ENCODE measurements at places on chromosomes 2 and 18. TPM values are rescaled to one million over a fixed set of nuclear protein-coding genes. Genes with fewer than 3 reads are reported as not detected.

DNA sequence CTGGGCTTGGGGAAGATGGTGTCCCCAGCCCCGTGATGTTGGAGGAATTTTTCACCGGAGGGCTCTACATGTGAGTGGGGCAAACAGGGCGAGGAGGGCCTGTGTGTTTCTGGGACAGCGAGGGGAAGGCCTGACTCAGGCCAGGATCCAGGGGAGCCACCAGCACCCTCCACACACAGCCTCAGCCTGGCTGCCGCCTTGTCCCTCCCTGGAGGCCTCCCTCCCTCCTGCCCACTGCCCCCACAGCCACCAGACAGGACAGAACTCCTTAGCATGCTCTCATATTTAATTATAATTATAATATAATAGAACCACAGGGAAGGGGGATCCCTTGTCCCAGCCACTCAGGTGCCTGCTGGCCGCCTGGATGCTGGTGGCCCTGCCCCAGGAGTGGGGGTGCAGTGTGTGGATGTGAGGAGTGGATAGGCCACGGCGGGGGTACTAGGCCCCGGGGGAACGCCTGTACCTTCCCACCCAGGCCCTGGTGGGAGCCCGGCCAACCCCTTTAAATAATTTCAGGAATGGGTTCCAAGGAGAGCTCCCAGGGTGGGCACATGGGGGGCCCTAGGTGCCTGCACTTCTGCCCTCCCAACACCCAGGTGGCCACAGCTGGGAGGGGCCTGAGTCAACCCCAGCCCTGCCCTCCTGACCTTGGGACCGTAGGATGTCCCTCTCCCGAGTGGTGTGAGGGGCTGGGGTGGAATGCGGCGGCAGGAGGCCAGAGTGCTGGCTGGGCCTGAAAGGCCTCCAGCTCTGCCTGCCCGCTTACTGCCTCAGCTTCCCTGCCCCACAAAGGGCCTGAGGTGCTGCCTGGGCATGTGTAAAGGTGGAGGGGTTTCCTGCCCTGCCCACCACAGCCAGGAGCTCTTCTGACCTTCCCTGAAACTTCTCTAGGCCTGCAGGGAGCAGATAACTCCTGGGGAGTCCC lies 8.8 kb downstream of the PDCD1 start:
- no peak for DNase-seq

DNA sequence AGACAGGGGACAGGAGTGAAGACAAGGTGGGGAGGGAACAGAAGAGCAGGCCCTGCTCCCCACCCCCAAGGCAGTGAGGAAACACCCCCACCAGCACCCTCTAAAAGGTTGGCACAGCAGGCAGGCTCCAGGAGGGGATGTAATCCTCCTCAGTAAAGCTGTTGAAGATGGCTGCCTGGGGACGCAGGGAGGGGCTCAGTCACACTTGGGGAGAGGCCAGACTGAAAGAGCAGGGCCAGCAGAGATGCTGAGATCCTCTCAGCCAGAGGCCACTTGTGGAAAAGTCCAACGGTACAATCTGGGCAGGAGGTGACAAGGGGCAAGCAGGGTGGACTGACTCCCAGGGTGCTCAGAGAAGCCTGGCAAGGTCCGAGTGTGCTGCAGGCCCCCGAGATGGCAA lies 154.8 kb upstream of the ID2 start:
- no peak for DNase-seq

DNA sequence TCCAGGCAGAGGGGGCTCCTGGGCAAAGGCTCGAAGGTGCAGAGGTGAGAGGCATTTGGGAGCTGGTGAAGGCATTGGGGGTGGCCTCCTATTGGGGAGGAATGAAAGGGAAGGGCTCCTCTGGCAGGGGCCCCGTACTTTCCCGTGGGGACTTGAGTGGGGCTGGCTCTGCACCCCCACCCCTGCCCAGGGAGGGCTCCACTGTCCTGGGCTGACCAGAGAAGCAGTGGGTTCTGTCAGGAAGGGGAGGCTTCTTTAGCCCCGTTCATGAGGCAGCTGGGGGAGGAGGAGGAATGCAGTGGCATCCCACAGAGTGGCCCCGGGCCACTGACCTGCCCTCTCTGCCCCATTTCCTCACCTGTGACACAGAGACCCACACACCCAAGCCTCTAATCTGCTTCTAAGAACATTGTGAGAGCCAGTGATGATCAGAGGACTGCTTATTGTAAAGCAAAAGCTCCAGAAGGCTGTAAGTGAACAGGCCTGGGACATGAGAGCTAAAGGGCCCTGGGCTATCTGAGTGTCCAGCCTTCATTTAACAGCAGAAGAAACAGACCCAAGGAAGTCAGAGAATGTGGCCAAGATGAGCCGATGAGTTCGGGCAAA lies 38.6 kb upstream of the GPAT2 start:
- no peak for DNase-seq

GRCh38 chr2:72718876-72719275 lies 107.0 kb downstream of the EXOC6B start:
- no peak for DNase-seq

GRCh38 chr2:36618381-36618780 lies 20.4 kb upstream of the FEZ2 start:
- DNase-seq = peak; percentile 59

DNA sequence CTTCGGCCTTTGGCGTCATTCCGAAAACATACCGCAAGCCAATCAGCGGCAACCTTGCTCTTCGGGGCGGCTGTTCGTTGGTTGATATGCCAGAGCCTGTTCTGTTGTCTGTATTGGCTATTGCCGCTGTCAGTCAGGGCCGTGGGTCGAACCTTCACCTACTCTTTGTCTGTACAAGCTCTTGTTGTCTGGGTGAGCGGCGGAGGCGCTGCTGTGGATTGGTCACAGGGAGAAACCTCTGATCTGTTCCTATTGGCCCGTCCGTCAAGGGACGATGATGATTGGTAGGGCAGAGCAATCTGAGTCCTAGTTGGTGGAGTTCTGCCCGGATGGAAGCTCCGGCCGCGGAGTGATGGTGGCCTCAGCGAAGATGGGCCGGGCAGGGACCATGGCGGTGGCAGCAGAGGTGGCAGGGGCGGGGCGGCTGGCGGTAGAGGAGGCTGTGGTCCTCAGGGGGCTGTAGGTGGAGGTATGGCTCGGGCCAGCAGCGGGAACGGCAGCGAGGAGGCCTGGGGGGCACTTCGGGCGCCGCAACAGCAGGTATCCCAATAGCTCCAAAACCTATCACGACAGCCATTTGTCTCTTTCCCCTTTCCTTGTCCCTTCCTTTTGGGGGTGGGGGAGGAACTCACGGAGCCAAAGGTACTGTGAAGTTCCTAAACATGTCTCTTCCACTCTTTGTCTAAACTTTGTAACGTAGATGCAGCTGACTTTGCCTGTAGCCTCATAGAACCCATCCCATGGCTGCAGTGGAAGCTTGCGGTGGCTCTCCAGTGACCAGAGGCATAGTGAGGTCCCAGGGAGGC lies at the start of gene WBP1:
TSS of gene WBP1 (plus strand) at position 307 of the 806 bp plus-strand sequence. CDS start at position 472, 165 bp downstream.
- peak; percentile 100 for DNase-seq

GRCh38 chr2:168613551-168613950 lies 157.5 kb downstream of the CERS6 start:
- peak; percentile 22 for DNase-seq

- DNase-seq = no peak
These were observed 141.1 kb downstream of the PARD3B start for GRCh38 chr2:204686406-204686805.

- no peak for DNase-seq
These were observed 186.7 kb downstream of the KLHL29 start for GRCh38 chr2:23571527-23572282.

- DNase-seq = no peak
These were observed 2.4 kb downstream of the GLI2 start for GRCh38 chr2:120738117-120738516.

- DNase-seq = no peak
These were observed 46.0 kb downstream of the CCDC195 start for GRCh38 chr2:224670203-224670602.

DNA sequence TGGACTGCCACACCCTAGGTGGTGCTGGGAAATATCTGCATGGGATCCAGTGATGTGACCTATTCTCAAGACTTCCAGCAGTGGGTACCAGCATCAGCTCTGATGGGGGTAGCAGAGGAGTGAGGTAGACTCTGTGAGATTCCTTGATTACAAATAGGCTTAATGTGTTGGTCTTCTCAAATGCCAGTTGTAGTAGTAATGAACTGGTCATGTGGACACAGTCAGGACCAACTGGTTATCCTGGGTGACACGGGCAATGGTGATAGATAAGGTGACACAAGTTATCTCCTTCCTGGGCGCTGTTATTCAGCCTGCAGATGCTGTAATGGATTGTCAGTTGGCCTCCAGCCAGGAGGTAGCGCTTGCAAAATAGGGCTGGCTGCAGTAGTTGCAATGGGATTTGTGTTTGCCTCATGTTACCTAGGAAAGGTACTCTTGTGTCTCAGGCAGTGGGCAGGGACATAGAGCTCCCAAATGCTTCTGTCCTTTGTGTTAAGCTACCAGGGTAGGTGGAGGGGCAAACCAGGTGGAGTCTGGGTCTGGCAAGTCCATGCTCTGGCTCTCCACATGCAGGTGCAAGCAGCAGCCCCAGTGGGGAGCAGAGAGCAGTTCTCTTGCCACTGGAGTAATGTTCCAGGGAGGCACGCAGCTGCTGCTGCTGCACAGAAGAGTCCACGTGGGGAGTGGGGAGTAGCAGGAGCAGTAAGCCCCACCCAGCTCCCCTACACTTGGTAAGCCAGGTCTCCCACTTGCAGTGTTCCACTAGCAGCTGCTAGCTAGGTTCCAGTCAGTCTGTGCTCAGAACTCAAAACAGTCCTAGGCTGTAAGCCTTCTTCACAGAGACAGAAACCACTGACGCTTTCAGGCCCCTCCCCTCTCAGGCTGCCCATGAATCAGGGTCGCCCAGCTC lies 505.4 kb upstream of the DDX18 start:
- no peak for DNase-seq

DNA sequence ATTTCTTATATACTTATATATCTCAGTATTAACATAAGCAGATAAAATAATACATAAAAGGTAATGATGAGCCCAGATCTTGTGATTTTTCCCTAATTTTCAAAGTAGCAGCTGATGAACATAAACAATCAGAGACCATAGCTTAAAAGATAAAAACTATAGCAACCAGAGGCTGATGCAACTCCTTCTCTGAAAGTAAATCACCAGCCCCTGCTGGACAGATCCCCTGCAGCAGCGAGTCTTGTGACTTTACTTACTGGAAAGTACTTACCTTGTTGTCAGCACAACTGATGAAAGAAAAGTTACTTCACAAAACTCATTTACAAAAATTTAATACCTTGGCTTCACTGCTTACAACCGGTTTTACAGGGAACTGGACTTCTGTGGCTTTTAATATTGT lies 67.3 kb downstream of the GORASP2 start:
- no peak for DNase-seq

DNA sequence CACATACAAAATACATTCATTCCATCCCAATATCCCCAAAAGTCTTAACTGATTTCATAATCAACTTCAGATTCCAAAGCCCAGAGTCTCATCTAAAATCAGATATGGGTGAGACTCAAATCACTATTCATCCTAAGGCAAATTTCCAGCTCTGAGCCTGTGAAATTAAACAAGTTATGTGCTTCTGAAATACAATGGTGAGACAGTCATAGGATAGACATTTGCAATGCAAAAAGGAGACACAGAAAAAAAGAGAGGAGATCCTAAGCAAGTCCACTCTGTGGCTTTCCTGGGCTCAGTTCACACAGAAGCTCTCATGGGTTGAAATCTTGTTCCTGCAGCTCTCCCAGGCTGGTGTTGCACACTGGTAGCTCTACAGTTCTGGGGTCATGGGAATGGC lies 18.3 kb downstream of the ZNF892 start:
- DNase-seq = no peak

GRCh38 chr2:64017811-64018700 lies 1.2 kb downstream of the VPS54 start:
- no peak for DNase-seq

DNA sequence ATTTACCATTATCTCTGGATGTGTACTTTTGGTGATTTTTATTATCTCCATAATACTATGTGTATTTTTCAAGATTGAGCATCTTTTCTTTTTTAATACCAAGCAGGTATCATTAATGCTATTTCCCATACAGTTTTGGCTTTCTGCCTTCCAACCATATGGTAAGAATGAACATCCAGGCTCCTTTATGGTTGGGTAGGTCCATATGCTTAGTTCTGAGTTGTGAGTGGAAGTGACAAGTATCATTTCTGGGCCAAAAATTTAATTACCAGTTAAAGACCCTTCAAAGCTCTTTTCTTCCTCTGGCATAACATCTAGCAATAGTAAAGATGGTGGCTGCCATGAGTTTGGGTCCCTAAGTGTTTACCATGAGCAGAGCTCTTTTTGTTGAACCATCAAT lies 4.3 kb upstream of the RBM43 start:
- DNase-seq = no peak

- no peak for DNase-seq
These were observed 34.6 kb downstream of the EIPR1 start for GRCh38 chr2:3343012-3343411.

DNA sequence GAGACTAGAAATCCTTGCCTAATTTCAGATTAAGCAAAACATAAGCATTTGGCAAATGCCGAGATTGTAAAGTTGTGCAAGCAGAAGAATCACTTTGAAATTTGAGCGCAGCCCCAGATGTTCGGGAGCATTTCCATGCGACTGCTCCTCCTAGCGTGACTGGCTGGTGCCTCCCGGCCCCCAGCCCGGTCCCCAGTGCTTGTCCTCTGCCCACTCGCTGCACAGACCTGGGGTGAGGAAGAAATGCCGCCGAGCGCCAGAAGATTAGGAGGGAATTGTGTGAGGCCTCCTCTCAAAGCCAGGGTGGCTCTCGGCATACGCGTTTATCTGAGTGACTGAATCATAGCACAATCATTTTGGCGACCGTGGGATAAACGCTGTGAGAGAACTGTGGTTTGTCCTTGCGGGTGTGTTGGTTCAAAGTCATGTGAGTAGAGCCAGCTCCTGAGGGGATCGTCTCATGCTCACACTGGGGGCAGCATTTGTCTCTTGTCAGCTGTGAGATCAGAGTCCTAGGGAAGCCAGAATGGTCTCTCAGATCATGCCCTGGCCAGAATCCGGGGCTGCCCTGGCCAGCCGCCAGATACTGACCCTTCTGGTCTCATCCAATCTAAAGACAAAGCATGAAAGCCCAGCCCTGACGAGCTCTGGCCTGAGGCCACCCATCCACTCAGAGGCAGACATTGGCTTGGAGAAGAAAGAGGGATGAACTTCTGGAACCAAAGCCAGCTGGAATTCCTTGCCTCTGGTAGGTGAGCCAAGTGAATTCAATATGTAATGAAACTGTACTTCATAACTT lies 189.3 kb downstream of the SH3RF3 start:
- DNase-seq = no peak

DNA sequence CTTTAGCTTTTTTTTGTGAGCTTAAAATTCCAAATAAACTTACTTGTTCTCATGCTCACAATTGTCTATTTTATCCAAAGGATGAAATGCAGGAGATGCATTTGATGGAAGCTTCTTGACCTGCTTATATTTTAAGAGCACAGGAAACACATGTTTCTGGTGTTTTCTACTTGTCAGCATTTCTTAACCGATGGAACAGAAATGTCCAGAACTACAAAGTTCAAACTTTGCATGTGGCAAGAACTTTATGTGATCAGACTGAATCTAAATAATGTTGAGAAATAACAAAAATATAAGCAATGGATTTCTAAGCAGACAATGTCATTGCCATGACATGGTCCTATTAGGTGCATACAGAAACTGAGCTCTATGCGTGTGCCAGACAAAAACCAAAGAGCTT lies 9.9 kb upstream of the CTLA4 start:
- DNase-seq = no peak

ITGB6 gene
- not detected for total RNA-seq

NEUROD1 gene
- total RNA-seq = not detected

MERTK gene
- total RNA-seq = 14.0 TPM

POTEJ gene
- 0.38 TPM for total RNA-seq

TSPYL6 gene
- not detected for total RNA-seq

MAP2 gene
- total RNA-seq = 11.2 TPM

SERPINB12 gene
- total RNA-seq = not detected

SLC11A1 gene
- under 0.01 TPM for total RNA-seq

RAB27B gene
- total RNA-seq = not detected

ACTG2 gene
- not detected for total RNA-seq

CRYGC gene
- not detected for total RNA-seq

NOL4 gene
- not detected for total RNA-seq
